HT1080 (cell line): ENCODE measurements at places on chromosomes 4 and X. TPM values are rescaled to one million over a fixed set of nuclear protein-coding genes. Genes with fewer than 3 reads are reported as not detected.

DNA sequence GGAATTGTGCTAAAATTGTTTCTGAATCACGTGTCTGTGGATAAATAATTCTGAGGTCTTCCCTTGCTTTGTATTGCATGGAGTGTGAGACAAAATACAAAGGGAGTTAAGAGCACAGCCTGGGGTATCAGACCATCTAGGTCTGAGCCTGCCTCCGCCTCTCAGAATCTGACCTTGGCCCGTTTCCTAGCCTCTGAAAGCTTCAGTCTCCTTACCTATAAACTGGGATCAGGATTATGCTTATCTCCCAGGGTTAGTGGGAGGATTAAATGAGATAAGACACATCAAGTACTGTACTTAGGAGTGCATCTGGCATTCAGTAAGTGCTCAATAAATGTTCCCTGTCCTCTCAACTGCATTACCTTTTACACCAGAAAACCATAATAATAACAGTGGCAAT is 140.6 kb upstream of the TENM3 start:
- no peak for DNase-seq

The GRIA2 gene
- not detected in 2 replicates for total RNA-seq

DNA sequence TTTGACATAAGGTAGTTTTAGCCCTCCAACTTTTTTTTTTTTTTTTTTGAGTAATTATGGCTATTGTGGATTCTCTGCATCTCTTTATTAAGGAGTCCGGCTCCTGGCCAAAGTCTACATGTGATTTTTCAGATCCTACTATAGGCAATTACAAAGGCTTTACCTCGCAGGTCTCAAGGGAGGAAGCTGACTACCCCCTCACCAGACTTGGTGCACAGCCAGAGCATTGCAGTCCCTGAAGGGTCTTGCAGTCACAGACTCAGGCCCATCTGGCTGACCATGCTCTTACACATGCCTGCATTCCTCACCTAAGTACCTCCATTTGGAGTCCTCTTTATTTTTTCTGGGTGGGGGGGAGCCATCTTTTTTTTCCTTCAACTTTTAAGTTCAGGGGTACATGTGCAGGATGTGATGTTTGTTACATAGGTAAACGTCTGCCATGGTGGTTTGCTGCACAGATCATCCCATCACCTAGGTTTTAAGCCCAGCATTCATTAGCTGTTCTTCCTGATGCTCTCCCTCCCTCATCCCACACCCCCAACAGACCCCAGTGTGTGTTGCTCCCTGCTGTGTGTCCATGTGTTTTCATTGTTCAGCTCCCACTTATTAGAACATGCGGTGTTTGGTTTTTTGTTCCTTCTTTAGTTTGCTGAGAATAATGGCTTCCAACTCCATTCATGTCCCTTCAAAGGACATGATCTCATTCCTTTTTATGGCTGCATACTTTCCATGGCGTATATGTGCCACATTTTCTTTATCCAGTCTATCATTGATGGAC is 88.4 kb upstream of the STIM2 start:
- DNase-seq, result no peak

DNA sequence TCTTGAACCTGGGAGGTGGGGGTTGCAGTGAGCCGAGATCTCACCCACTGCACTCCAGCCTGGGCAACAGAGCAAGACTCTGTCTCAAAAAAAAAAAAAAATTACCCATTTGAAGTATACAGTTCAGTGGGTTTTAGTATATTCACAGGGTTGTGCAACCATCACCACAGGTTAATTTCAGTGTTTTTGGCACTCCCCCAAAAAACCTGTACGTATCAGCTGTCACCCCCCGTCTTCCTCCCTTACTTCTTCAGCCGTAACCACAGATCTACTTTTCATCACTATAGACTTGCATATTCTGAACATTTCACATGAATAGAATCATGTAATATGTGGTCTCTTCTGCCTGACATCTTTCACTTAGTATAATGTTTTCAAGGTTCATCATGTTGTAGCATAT is 11.7 kb upstream of the PTTG2 start:
- DNase-seq, result no peak

DNA sequence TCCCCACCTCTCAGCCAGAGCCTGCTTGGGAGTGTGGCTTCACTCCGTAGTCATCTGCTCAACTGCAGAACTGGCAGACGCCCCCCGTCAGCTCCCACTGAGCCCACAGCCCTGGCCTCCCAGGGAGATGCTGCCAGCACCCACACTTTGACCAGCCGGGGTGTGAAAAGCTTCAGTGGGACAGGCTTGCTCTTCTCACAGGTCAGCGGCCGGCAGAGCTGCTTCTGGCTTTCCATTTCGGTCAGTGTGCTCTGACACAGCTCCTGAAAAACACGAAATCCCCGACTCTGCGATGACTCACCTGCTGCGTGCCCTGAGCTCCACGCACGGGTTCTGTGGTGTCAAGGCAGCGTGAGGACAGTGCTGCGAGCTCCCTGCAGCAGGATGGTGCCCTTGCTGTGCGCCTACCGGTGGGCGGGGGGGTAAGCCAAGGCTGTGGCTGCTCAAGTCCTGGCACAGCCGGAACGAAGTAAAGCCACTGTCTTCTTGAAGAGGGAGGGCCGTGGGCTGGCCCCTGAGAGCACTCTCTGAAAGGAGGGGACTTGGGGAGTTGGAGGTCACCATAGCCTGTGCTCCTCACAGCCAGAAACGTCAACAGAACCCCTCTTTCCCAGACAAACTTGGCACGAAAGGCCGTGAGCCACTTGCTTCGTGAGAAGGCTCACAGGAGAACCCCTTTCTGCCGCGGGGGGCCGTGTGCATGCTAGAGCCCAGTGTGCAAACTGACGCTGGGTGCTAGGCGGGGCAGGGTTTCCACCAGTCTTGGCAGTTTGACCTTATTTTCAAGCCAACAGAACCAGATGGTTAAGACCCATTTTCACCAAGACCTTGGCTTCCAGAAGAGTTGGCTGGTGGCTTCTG is 23.6 kb downstream of the NOP14 start:
- DNase-seq, result no peak
